ENCODE measurements at places on chromosomes 3 and 15. TPM values are rescaled to one million over a fixed set of nuclear protein-coding genes. Genes with fewer than 3 reads are reported as not detected.
A peak's percentile ranks its signal among the peaks of the same experiment; 100 is the strongest.

MYLK gene
- polyA plus RNA-seq = 132 TPM

PLCH1 gene
- 13.6 TPM for polyA plus RNA-seq

LRTM1 gene
- polyA plus RNA-seq = not detected

- DNase-seq = no peak
Observed at GRCh38 chr3:172517859-172518466, 5.3 kb downstream of the TNFSF10 start.

GRCh38 chr3:50625231-50626182, 8.6 kb downstream of the MAPKAPK3 start:
- no peak for DNase-seq

DNA sequence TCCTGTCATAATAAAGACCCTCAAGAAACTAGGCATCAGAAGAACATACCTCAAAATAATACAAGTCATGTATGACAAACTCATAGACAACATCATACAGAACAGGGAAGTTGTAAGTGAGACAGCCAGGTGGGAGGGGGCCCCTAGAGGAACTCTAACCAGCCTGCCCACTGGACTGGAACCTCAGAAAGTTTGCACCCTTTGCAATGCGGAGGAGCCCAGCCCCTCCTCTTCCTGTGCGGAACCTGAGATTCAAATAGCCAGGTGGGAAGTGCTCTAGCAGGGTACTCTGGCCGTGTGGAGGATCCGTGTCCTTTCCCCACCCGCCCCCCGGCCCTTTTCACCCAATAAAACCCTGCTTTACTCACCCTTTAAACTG, 387.0 kb upstream of the CBLB start:
- DNase-seq = no peak

GRCh38 chr3:135231737-135232136, 436.7 kb downstream of the EPHB1 start:
- no peak for DNase-seq

DNA sequence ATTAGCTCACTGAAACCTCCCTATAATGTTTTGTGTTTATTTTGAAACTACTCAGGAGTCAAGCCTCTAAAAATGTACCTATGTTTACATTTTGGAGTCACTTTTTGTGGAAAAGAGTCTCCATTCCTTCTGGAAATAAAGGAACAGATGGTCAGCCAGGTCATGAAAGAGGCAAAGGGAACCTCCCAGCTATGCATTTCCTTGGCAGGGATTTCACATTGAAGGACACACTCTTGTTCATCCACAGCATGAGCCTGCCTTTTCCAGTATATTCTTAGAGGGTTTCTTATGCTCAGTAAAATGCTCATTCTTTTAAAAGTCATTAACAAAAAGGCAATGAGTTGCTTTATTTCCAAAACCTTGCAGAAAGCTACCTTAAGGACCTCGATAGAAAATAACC, 20.8 kb downstream of the STAC start:
- DNase-seq = no peak

GRCh38 chr15:77634266-77634962, 1.7 kb upstream of the LINGO1 start:
- DNase-seq = peak; percentile 55

GRCh38 chr3:37779289-37780152, 82.2 kb upstream of the CTDSPL start:
- DNase-seq = peak; percentile 80

DNA sequence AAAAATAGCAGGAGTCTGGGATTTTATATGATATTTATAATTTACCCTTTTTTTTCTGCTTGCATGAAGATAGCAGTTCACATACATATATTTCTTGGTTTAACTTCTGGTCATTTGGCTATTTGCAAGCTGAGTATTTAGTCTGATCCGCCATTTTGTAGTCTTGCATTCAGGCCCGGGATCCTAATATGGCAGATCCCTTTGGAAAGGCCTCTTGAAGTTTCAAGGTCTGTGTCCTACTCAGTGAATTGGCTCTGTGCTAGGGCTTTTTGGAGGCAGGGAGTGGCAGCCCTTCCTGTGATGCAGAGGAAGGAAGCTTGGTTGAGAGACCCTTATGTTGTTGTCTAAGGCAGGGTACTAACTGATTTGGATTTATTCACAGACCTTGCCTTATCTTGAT, 2.9 kb downstream of the SNRPN start:
- no peak for DNase-seq

DNA sequence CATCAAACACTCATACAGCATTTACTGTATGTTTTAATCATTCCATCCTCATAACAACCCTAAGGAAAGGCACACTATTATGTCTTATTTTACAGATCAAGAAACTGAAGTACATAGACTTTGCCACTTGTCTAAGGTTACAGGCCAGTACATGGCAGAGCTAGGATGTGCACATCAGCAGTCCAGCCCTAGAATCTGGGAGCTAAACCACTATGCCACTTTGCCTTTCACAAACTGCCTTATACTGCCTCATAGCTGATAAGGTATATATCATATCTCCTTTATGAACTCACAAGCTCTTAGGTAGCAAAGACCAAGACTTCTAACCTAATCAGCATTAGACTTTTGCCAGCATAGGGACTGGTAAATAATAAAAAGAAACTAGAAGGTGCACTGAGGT, 49.1 kb downstream of the MYO9A start:
- no peak for DNase-seq

- DNase-seq = no peak
Observed at GRCh38 chr3:128727485-128727884, 1.5 kb downstream of the RAB7A start.

GRCh38 chr3:174132421-174133042, 726.6 kb upstream of the NAALADL2 start:
- DNase-seq = no peak

- no peak for DNase-seq
Observed at GRCh38 chr3:189143321-189143720, 28.4 kb upstream of the TPRG1 start.

DNA sequence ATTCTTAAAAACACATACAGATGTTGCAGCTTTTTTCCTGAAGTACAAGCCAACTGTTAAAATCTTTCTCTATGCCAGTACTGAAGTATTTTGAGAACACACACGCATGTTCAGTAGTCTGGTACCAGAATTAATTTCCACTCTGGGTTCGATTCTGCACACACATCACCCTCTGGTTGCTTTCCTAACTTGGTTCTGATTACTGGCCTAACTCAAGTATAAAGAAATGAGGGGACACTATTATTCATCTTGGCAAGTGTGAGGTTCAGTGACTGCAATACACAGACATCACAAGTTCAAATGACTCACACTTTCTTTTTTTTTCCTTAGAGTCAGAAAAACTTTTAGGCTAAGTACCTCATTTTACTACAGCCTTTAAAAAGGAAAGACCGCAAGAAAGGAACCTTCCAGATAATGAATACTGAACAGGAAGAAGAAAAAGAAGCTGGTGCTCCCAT, 37.4 kb upstream of the LDHAL6B start:
- no peak for DNase-seq

- DNase-seq = no peak
Observed at GRCh38 chr15:99124641-99125040, 19.8 kb downstream of the SYNM start.

GRCh38 chr3:67290438-67290837, 292.3 kb downstream of the KBTBD8 start:
- no peak for DNase-seq

GRCh38 chr3:108661699-108662098, 72.2 kb downstream of the DZIP3 start:
- no peak for DNase-seq

DNA sequence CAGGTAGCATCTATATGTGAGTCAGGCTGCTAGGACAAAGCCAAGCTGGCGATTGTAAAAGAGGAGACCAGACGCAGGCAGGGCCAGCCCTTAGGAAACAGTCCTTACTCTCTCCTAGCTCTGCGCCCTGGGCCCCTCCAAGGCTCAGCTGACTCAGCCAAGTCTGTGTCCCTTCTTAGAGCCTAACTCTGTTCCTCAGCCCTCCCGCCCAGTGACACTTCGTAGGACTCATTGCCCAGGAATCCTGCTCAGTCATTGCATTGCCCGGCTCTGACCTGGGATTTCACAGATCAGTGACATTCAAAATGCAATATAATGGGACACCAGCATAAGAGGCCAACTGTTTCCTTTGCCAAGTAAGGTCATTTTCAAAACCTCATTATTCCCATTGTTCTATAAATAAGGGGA, 244.2 kb downstream of the TLE3 start:
- DNase-seq = no peak

DNA sequence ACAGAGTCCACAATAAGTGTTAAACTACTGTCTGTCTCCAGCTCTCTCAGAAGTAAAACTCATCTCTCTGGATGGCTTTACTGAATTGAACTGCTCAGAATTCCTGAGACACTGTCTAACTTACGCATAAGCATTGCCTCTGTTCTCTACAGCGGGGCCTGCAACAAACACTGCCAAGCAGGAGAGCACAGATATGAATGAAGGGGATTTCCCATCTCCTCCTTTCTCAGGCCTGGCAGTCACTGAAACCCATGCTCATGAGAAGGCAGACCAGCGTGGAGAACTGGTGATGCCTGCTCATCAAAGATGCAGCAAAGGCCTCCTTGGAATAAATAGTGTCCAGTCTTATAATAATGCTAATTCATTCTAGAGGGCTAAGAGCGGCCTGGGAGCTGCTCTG, 10.3 kb downstream of the RASGRP1 start:
- no peak for DNase-seq

DNA sequence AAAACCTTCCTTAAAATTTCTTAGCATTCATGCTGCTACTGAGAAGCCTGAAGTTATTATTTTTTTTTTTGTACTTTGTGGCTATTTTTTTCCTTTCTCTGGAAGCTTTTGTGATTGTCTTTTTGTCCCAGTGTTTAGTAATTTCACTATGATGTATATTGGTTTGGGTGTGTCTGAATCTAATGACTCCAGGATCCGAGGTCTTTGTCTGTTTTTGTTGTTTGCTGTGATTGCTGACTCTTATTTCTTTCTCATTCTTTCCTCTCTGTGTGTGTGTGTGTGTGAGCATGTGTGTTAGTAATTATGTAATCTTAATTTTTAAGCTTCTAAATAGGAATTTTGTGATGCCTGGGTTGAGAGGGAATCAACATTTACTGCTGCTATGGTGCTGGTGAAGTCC, 152.0 kb downstream of the RAP2B start:
- no peak for DNase-seq

All from left kidney (tissue), 8 donors.